Muscle of leg (tissue), 16 donors: ENCODE measurements at places on chromosomes 1 and 21. TPM values are rescaled to one million over a fixed set of nuclear protein-coding genes. Genes with fewer than 3 reads are reported as not detected.

CD5L gene
- not detected for total RNA-seq

PTGS2 gene
- 1.1 TPM for total RNA-seq

SGIP1 gene
- total RNA-seq: 1.7 TPM

ZNF678 gene
- 17.3 TPM for total RNA-seq

OLFML3 gene
- 194 TPM for total RNA-seq

PLA2G2C gene
- not detected for total RNA-seq

HSF2BP gene
- 1.2 TPM for total RNA-seq

TSPEAR gene
- total RNA-seq: 0.04 TPM

NPHP4 gene
- 1.9 TPM for total RNA-seq

SAMD11 gene
- total RNA-seq: 8.1 TPM

LRRC39 gene
- 183 TPM for total RNA-seq

BTBD8 gene
- 3.6 TPM for total RNA-seq

PLEKHN1 gene
- not detected for total RNA-seq

CFAP107 gene
- total RNA-seq: 0.62 TPM
